ENCODE measurements at places on chromosomes 7 and 10.

GRCh38 chr7:119724041-119724792 lies 548.8 kb upstream of the KCND2 start:
- DNase-seq = no peak

DNA sequence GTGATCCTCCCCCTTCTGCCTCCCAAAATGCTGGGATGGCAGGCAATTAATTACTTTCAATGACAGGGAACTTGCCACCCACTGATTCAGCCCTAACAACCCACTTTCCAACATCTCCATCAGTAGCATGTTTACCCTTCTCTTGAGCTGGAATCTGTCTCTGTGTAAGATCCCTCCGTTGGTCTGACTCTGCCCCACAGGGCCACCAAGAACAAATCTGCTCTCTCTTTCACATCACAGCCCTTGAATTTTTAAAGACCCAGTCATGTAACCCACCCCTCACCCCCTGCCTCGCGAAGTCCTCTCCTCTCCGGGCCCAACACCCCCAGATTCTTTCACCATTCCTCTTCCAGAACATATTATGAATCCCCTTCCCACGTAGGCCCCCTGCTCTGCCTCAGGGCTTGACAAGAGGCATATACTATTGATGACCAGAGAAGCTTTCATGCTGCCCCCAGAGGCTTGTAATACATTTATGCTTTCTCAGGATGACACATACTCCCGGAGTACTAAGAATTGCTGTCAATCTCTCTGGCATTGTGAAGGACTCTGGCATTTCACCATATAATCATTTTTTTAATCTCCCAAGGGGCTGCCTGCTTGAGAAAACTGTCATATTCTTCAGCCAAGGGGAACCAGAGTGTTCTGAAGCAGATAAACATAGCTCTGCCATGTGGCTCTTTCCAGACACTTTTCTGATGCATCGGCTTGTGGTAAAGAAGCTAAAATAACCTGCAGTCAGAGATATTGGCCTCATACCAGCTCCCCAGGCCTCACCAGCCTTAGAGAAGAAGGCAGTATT lies 179.2 kb upstream of the AUTS2 start:
- no peak for DNase-seq

DNA sequence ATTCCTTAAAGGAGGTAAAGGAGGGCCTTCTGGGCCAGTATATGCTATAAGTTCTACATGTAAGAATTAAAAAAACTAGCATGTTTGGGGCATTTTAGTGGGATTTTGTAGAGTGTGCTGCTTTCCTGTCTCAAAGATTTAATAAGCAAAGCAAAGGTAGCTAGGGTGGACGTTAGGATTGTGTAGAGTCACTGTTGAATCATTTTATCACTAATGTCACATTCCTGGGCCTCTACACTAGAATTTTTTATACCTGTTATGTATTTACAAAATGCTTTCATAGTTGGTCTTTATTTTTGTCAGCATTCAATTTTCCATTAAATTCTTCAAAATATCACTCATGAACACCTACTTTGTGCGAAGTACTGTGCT lies 139.4 kb upstream of the PHYHIPL start:
- no peak for DNase-seq

- DNase-seq = peak; percentile 78
Measured at GRCh38 chr10:62038609-62039190, 137.2 kb downstream of the ARID5B start.

DNA sequence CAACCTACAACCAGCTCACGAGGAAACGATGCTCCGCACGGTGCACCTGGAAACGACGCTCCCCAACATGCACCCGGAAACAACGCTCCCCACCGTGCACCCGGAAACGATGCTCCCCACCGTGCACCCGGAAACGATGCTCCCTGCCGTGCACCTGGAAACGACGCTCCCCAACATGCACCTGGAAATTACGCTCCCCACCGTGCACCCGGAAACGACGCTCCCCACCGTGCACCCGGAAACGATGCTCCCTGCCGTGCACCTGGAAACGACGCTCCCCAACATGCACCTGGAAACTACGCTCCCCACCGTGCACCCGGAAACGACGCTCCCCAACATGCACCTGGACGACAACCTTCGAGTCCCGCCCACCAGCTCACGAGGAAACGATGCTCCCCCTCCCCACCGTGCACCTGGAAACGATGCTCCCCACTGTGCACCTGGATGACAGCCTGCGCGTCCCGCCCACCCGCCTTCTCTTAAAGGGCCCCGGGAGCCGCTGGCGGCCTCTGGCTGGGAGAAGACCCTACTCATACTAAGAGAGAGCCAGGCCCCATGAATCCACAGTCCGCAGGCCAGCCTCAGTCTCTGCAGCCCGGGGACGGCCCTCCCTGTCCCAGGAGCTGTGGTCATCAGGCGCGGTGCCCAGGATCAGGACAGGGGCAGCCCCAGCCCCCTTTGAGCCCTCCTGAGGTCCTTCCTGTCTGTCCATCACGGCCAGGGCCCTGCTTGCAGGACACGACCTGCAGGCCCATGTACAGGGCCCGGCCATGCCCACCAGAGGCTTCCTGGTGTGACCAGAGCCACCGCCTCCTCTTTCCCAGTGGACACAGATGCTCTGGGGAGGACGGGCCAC lies 98.3 kb downstream of the PDGFA start:
- DNase-seq = no peak

GRCh38 chr10:84659497-84660439 lies 331.4 kb downstream of the CCSER2 start:
- no peak for DNase-seq

DNA sequence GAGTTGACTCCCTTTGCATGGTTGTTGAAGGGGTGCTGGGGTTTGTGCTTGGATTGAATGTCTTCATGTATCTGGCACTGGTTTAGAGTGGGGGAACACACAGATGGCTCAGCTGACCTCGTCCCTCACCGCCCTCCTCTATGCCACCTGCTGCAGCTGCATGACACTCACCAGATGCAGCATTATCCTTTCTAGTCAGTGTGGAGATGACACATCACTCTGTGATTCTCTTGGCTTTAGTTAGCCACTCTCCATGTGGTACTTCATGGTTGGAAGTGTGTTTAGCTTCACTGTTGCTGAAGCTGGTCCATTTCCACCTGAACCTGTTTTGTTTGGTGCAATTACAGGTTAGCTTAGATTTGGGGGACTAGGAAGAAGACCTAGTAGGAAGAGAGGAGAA lies 56.3 kb upstream of the BMPER start:
- peak; percentile 34 for DNase-seq

- DNase-seq = peak; percentile 91
Measured at GRCh38 chr7:108246227-108246837, 116.2 kb upstream of the LAMB4 start.

DNA sequence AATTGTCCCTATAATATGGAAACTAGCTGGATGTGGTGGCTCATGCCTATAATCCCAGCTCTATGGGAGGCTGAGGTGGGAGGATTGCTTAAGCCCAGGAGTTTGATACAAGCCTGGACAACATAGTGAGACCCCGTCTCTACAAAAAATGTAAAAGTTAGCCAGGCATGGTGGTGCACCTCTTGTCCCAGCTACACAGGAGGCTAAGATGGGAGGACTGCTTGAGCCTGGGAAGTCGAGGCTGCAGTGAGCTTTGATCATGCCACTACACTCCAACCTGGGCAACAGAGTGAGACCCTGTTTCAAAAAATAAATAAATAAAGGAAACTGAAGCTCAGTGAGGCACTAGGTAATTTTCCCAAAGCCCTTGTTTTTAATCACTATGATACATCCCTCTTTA lies 15.7 kb upstream of the ERLIN1 start:
- DNase-seq = no peak

DNA sequence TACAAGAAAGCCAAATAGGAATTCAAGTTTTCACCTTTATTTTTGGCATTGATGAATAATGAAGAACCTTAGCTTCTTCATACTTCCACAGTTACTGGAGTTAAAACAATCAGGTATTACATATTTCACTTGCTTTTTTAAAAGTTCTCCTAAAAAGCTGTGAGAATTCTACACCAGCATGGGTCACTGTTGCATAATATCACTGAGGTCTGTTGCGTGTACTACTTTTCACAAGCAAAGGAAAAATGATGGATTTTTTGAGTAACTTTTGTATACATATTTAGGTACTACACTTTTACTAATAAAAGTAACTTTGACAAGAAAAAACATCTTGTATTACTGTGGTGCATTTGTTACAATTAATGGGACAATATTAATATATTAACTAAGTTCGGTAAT lies 15.2 kb downstream of the FAM24B start:
- no peak for DNase-seq

DNA sequence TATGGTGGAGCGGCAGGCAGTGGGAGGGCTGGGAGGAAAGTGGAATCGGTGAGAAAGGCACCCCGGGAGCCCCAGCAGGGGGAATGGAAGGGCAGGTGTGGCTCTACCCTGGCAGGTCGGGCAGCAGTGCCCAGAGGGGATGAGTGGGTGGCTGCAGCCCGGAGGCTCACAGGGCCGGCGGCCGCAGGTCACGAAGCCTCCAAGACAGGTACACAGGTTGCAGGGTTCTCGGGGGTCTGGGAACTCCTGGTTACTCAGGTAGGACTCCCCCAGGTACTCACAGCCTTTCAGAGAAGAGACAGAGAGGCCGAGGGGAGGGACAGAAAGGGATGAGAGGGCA lies 21.8 kb downstream of the KCP start:
- DNase-seq = no peak

DNA sequence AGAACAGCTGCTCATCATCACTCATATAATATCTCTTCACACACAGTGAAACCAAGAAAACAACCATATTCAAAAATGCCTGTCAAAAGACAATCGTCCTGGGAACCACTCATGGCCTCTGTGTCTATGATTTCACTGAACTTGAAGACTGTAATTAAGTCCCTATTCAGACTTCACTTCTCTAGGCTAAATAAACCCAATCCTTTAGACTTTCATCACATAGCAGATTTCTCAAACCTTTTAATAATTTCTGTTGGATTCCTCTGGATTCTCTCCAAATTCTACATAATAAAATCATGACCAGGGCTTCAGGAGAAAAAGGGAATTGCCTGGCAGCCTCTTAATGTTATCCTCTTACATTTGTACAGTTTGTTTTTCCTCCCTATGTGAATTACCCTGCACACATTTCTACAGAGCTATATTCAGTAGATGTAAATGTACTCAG lies 201.1 kb downstream of the LRRN3 start:
- DNase-seq = no peak

GRCh38 chr7:142334806-142335205 lies 76.9 kb upstream of the PRSS58 start:
- no peak for DNase-seq

DNA sequence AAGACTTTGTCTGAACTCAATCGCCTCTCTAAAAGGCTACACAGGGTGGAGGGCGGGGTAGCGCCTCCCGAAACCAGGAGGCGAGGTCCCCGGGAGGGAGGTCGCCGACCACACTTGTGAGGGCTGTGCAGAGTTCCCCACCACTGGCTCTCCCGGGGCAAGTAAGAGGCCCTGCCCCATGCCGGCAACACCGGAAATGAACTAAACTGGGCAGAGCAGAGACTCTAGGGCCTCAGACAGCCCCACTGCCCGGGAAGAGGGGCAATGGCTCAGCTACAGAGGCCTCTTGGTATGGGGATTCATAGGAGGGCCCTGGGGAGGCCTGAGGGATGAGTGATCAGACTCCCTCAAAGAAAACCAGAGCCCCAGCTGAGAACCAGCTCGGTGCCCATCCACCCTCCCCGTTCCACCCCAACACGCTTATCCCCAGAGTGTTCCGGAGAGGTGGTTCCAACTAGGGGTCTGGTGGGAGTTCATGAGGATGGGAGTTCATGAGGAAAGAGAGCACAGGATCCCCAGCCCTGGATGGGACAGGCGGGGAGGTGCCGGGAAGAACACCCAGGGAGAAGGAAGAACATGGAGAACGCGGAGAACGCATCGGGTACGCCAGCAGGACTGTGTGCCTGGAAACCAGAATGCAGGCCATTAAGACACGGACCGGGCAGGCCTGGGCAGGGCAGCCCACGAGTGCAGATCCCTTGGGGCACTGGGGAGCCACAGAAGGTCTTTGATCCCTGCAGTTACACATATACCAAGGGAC lies 89.4 kb upstream of the MYL10 start:
- no peak for DNase-seq

DNA sequence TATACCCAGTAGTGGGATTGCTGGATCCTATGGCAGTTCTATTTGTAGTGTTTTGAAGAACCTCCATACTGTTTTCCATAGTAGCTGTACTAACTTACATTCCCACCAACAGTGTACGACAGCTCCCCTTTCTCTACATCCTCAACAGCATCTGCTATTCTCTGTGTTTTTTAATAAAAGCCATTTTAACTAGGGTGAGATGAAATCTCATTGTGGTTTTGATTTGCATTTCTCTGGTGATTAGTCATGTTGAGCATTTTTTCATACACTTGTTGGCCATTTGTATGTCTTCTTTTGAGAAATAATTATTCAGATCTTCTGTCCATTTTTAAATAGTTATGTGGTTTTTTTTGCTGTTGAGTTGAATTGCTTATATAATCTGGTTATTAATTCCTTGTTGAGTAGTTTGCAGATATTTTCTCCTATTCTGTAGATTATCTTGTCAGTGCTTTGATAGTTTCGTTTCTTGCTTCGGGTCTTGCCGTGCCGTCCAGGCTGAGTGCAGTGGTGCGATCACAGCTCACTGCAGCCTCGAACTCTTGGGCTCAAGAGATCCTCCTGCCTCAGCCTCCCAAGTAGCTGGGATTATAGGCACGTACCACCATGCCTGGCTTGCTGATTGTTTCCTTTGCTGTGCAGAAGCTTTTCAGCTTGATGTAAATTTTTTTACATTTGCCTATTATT lies 12.0 kb downstream of the MTG1 start:
- DNase-seq = no peak

DNA sequence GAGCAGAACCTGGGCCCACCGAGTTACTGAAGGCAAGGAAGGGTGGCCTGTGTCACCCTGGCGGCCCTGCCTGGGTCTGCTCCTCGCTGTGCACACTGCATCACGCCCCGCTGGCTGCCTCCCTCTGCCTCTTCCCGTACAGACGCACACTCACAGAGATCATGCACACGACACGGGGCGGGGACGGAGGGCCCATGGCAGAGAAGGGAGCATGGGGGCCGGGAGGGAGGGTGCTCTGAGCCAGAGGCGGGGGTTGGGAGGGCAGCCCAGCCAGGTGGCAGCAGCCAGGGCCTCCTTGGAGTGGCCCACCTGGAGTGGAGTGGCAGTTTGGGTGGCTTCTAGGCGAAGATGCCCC lies 16.6 kb downstream of the BUD23 start:
- DNase-seq = no peak

DNA sequence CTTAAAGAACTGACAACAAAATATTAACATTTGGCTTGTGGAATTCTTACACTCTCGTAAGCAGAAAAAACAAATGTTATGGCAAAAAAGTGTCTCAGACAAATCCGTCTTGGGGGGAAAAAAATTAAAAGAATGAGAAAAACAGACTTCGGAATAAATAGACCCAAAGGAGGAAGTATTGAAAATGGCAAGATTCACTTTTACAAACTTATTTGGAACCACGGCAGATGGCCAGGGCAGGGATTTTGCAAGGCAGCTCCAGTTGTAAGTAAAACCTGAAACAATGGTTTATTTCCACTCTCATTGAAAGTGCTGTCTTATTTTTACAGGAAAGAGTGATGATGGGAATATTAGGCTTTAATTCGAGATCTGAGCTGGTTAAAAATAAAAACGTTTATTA lies 1.5 kb upstream of the ZNF438 start:
- no peak for DNase-seq

- no peak for DNase-seq
Measured at GRCh38 chr10:35188954-35189353, 62.3 kb downstream of the CREM start.
